Stimulated activated CD8-positive, alpha-beta memory T cell treated with anti-CD3 and anti-CD28 coated beads, Interleukin-2, amount 100 ng/mL, for 48 hours (primary cell): ENCODE measurements at places on chromosomes 6 and 20.

GRCh38 chr20:58850693-58851174 is at the start of gene GNAS-AS1:
Gene GNAS-AS1 (minus strand): TSS chr20:58850902.
- peak; percentile 76 for DNase-seq

GRCh38 chr6:158242071-158242606 is 70.1 kb upstream of the TULP4 start:
- DNase-seq: no peak

- no peak for DNase-seq
Observed at GRCh38 chr6:133955582-133956415, 2.8 kb downstream of the TBPL1 start.

- no peak for DNase-seq
Observed at GRCh38 chr6:159995405-159995804, 26.5 kb downstream of the IGF2R start.

DNA sequence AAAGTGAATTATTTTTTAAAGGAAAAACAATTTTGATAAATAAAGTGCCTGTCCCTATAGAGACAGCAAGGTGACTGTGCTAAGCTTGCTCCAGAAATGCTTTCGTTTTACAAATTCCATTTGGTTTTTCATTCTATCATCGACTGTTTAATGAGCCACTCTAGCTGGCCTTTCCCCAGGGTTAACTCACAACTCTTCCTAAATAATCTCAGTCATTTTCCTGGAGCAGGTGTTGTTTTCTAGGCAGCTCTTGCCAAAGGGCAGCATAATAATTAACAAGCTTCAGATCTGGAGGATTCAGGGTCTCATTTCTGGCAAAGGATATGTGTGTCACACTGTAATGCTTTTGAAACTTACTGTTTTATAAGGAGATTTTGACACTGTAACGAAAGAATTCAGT is 184.2 kb downstream of the KHDC1L start:
- DNase-seq: no peak

DNA sequence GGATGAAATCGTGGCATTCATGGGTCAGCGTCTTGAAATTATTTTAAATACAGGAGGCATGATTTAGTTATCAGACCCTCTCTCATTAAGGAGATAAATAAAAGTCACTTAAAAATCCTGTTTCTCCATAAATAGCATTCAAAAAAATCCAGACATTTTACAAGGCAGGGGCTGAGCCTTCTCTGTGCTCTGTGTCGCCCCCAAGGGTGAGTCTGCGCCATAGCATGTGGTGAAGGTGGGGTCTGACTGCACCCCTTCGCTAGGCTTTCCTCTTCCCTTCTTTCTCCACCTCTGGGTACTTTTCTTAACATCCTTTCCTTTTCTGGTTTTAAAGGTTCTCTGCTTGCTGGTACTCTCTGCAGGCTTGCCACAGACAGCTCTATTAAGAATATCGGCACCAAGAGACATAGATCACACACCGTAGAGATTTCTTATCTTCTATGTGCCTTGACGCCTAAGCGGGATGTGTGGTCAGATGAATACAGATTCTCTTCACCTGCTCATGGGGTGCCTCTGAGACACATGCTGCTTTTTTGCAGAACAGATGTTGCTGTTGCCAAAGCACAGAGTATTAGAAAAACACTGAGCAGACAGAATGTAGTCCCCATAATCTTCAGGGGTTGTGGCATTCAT is 20.1 kb upstream of the FAM209A start:
- peak; percentile 6 for DNase-seq

- DNase-seq: no peak
Observed at GRCh38 chr20:40359131-40359912, 329.7 kb downstream of the MAFB start.
